Fibroblast of skin of left quadriceps (primary cell): ENCODE measurements at places on chromosomes 1 and 21.

DNA sequence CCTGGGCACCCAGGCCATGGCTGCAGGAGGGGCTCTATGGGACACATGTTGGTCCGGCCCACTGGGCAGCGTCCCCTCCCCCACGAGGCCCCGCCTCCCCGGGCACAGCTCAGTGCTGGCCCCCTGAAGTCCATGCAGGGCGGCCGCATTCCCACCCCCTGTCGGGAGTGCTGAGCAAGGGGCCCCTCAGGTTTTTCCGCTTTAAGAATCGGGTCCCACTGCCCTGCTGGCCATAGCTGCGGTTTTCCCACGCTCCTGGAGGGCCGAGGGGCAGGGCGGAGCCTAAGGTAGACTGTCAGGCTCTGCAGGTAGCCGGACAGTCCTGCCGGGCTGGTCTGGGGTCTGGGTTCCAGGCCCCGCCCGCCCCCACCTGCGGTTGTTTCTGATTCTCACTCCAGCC, 43.5 kb upstream of the CCDC27 start:
- no peak for DNase-seq

DNA sequence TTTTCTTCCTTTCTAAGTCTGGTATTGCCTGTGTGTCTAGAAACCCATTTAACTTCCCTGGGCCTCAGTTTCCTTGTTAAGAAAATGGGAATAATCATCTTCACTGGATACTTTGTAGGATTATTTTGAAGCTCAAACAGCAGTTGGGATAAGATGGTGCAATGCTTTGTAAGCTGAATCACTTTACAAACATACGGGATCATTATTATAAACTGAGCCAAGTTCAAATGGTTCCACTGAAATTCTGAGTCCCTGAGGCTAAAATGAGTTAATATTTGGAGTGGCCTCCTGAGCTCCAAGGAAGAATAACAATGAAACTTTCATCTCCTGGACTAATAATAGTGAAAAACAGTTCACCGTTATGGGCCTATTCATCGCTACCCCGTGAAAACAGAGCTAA, 388.0 kb downstream of the PLPP3 start:
- DNase-seq: no peak

GRCh38 chr1:4768553-4768952, 114.1 kb downstream of the AJAP1 start:
- DNase-seq: no peak

DNA sequence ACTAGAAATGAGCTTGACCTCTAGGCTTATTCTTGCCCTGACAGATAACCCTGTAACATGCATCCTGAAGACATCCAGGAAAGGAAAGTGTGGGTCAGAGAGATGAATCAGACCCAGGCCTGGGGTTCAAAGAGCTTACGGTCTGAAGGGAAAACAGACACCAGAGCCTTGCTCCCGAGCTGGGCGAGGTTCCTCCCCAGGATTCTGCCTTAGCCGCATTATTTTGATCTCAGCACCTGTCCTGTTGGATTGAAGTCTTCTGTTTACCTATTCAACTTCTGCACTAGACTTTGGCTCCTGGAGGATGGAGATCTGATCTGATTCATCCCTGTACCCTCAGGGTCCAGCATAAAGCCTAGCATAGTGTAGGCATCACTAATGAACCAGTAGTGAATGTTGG, 1.9 kb downstream of the CYP4B1 start:
- DNase-seq: no peak

DNA sequence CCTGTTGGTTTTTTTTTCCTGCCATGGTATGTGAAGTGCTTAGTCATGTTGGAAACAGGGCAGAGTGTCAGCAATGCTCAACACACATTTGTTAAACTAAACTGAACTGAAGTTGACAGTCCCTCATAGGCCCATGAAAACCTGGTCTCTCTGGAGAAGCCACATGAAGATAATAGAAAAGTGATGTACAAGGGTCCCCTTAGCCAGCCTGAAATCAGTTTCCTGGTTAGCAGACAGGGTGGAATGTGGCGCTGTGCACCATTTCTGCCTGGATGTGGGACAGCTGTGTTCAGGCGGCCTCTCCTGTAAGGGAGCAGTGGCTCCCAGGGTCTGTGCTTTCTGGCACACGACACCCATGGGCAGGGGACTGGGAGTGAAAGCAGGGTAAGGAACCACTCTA, 9.9 kb upstream of the CHI3L1 start:
- no peak for DNase-seq
